T-helper 2 cell treated with Interferon-gamma antibody and Interleukin-4, amounts not matched to agents 5 μg/mL and 100 μg/mL, for 36 hours (primary cell): ENCODE measurements at places on chromosomes 11 and 22.

GRCh38 chr22:45039133-45039532 is 29.3 kb upstream of the PHF21B start:
- DNase-seq: no peak

GRCh38 chr22:26801449-26801848 is 144.1 kb downstream of the MIAT start:
- DNase-seq: no peak

DNA sequence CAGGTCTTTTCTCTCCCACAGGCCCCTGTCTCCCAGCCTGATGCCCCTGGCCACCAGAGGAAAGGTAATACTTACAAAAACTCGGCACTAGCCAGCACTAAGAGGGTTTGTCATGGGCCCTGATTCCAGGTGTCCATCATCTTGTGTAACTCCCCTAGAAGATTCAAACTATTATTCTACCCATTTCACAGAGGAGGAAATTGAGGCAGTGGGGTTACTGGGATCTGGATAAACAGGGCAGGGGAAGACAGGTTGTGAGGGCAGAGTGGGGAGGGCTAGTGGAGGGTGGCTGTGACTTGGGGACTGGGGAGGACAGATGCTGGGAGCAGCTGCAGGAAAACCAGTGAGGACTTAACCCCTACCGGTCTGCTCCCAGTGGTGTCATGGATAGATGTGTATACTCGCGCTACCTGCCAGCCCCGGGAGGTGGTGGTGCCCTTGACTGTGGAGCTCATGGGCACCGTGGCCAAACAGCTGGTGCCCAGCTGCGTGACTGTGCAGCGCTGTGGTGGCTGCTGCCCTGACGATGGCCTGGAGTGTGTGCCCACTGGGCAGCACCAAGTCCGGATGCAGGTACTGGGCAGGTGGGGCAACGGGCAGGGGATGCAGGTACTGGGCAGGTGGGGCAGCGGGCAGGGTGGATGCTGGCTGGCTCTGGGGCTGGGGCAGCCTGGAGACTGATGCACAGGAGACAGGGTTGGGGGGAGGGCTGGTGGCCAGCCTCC is 1.2 kb downstream of the VEGFB start:
- DNase-seq: no peak

GRCh38 chr11:118757876-118758399 is 33.0 kb downstream of the DDX6 start:
- DNase-seq: no peak

DNA sequence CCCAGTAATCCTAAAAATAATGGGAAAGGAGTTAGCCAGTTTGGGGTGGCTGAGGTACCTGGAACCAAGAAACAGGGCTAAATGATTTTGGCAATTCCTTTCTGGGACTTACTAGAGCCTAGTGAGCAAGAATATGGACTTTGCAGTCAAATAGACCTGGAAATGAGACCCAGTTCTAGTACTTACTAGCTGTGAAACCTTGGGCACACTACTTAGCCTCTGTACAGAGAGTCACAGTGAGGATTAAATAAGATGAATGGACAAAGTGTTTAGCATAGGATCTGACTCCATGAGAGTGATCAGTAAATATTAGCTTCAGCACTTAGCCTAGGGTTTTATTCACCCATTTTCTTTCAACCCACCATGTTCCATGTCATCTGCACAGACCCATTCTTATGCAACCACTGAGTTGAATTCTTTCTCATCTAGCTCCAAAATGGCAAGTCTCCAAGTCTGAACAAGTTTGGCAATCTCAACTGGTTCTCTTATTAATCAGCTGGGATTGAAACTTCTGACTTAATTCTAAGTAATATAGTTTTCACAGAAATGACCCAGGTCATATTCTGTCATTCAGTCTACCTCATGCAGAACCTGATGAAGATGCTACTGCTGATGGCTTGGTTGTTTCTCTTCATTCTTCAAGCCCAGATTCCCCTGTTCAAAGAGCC is 15.0 kb upstream of the SORL1 start:
- DNase-seq: no peak

GRCh38 chr11:85137597-85137996 is 489.5 kb downstream of the DLG2 start:
- DNase-seq: no peak
